NCI-H345 (cell line): ENCODE measurements at places on chromosomes 7 and 10.
A peak's percentile ranks its signal among the peaks of the same experiment; 100 is the strongest.

DNA sequence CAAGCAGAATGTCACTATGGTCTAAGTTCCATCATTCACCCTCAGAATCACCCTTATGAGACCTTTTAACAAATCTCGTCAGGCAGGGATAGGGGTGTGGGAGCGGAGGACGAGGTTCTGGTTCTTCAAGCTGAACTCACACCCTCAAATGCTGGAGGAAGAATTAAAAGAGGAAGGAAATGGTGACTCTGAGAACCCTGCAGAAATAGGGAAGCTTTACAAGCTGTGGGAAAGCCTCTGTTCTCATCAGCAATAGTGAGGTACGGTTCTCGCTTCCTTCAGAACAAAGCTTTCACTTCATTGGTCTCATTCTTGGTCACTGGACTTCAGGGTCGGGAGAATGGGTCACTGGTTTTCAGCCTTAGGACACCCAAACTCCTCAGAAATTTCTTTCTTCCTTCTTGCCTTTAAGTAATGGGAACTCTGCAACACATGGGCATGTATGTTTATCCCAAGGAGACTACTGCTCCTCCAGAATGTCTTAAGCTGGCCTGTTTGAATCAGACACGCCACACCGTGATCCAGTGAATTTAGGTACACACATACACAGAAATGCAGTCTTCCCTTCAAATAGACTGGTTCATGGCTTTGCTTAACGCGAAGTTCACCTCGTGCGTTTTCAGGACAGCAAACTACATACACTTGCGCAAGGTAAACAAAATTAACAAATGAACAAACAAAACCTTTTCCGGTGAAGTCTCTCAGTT lies 226.0 kb downstream of the SFMBT2 start:
- no peak for DNase-seq

DNA sequence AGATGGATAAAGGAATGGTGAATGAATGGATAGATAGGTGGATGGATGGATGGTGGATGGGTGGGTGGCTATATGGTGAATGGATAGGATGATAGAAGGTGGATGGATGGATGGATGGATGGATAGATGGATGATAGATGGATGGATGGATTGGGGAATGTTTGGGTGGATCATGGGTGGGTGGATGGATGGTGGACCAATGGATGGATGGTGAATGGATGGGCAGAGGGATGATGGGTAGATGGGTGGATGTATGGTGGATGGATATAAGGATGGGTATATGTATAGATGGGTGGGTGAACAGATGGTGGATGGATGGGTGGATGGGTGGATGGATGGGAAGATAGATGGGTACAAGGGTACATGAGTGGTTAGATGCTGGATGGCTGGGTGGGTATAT lies 322.4 kb downstream of the ADARB2 start:
- no peak for DNase-seq

- DNase-seq = no peak
These were observed 30.8 kb upstream of the DRGX start for GRCh38 chr10:49426490-49427360.

GRCh38 chr10:81898518-81898917 lies 23.5 kb downstream of the NRG3 start:
- no peak for DNase-seq

DNA sequence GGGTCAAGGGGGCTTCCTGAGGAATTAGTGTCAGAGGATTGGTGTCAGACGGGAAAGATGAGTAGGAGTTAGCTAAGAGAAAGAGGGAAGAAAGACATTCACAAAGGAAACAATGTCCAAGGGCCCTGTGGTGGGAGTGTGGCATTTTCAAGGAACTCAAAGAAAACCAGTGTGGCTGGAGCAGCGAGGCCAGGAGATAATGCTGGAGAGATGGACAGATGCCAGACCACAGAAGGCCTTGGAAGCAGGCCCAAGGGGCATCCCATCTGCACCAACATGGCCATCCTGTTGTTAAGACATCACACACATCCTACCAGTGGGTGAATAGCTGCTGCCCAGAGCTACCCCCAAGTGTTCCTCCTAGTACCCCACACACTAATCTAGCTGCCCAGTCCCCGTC lies 36.1 kb upstream of the CUL1 start:
- DNase-seq = no peak

- peak; percentile 14 for DNase-seq
These were observed 21.0 kb upstream of the EPC1 start for GRCh38 chr10:32367793-32368453.

DNA sequence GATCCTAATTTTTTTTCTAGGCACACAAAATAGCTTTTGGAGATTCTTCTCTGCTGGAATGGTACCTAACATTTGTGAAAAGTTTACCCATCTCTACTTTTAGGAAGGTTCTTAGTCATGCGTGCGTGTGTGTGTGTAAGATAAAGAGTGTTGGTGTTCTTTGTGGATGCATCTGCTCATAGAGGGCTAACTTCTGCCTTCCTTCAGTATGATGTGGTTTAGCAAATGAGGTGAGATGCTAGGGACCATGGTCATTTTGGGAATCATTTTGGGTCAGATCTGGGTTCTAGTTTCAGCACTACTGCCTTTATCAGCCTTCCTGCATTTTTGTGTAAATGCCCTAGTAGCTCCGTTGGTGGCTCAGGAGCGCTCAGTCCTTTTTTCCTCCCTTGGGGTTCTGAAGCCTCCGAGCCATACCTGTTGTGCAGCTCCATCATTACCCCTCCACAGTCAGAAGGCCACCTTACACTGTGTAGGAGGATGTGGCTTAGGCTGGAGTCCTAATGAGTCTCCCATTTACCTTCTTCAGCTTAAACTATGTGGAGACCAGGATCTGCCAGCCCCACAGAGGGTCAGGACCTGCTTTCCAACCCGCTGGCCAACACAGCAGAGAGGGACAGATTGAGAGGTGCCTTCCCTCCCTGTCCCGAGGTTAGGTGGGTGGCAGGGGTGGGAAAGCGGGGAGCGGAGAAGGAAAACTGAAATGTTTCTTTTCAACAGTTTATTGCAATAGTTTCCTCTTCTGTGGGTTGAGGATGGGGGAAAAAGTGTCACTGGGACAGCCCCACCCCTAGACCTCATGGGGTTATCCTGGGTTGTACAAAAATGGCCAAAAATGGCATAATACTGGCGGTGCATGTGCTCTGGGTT lies 31.2 kb downstream of the TSPAN14 start:
- DNase-seq = no peak

GRCh38 chr10:72276421-72277339 lies 3.0 kb downstream of the DDIT4 start:
- peak; percentile 12 for DNase-seq
